T-helper 2 cell (primary cell): ENCODE measurements at places on chromosomes 12 and 14.

GRCh38 chr12:29782285-29782870 lies 1.4 kb downstream of the TMTC1 start:
- DNase-seq = no peak

DNA sequence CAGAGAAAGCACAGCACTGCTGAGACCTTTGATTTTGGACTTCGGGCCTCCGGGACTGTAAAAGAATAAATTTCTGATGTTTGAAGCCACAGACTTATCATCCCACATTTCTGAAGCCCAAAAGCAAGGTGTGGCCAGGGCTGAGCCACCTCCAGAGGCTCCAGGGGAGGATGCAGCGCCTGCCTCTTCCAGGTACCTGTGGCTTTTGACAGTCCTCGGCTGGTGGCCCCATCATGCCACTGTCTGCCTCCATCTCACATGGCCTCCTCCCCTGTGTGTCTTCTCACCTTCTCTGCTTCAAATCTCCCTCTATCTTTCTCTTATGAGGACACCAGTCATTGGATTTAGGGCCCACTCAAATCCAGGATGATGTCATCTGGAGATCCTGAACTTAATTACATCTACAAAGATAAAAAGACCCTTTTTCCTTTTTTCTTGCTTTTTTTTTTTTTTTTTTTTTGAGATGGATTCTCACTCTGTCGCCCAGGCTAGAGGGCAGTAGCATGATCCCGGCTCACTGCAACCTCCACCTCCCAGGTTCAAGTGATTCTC lies 15.4 kb downstream of the GSC start:
- no peak for DNase-seq

- no peak for DNase-seq
These were observed 21.8 kb upstream of the GXYLT1 start for GRCh38 chr12:42166501-42166900.

- no peak for DNase-seq
These were observed 133.9 kb upstream of the EVL start for GRCh38 chr14:99931308-99931707.

DNA sequence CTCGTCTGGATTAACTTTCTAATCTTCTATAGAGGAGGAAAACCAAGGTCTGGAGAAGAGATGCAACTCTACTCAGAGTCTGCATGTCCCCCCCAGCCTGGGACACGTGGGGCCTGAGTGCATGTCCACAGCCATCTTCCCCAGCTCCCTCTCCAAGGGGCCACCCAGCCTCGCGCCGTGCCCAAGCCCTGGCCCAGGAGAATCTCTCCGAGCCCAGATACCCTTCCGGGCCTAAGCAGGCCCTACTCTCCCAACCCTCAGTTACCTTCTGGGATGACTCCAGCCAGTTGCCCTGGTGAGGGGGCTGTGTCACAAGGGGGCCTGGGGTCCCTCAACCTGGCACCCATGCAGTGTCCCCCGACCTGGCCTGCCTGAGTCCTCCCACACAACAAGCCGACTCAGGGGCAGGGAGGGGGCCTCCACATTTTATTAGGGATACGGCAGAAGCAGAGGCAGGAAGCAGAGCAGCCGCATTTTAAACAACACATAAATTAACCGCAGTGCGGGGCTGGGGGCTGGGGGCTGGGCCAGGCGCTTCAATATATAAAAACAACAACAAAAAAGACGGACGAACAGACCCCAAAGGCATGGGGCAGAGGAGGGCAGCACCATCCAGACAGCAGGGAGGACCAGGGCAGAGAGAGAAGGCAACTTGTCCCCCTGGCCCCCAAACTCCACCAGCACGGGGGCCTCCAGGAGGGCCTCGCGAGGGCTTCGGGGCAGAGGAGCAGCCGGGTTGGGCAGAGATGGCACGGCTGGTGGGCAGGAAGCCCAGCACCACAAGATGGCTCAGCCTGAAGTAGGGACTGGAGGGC lies 37.3 kb downstream of the NCKAP5L start:
- no peak for DNase-seq

- DNase-seq = no peak
These were observed 2.0 kb downstream of the SIX1 start for GRCh38 chr14:60647081-60647836.

GRCh38 chr14:79602045-79602444 lies 609.3 kb downstream of the DIO2 start:
- DNase-seq = no peak

DNA sequence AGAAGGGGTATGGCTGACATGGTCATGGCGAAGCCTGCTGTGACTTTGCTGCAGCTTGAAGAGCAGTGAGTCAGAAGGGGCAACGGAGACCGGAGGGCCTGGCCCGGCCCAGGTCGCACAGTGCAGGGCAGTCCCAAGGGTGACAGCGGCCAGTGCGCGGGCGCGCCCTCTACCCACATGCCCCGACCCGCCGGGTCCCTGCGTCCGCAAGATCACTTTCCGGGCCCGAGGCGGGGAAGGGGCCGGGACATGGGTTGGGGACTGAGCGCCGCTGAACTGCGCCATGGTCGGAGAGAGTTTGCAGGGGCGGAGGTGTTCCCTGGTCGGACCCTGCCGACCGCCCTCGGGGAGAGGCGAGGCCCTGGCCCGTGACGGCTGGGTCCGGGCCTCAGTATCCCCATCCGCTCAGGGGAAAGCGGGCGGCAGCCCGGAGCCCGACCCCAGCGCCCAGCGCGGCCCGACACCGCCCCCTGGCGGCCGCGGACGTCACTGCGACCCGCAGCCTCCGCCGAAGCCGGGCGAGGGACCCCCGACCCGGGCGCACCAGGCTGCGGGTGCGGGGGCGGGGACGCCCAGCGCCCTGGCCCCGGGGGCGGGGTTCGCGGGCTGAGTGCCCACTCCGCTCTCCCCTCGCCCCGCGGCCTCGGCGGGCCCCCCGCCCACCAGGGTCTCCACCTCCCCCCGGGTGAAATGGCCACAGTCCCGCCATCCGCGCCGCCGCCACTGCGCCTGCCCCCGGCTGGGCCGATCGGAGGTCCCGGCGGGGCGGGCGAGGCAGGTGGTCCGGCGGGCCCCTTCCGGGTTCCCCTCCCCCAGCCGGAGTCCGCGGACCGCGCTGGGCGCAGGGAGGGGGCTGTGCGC lies 7.2 kb upstream of the ANKRD9 start:
- peak; percentile 55 for DNase-seq
